SHP77 (cell line): ENCODE measurements at places on chromosomes 13 and 19.

GRCh38 chr13:98279473-98280175 is 102.6 kb upstream of the RNF113B start:
- DNase-seq: no peak

GRCh38 chr13:58989556-58989955 is 1174.2 kb downstream of the DIAPH3 start:
- DNase-seq: no peak

- DNase-seq: no peak
Observed at GRCh38 chr13:88526186-88526852, 855.1 kb downstream of the SLITRK5 start.

GRCh38 chr13:27174766-27175455 is 3.3 kb upstream of the USP12 start:
- no peak for DNase-seq

- no peak for DNase-seq
Observed at GRCh38 chr19:17721821-17722220, 2.5 kb downstream of the MAP1S start.
